ENCODE measurements at places on chromosomes 2 and 18.

GRCh38 chr2:5677133-5677532 lies 15.1 kb upstream of the SOX11 start:
- no peak for DNase-seq
- H3K27me3 ChIP-seq: no peaks in the 10 kb centered on the region
- no peaks in the 10 kb centered on the region for H3K4me1 ChIP-seq
- no peak overlapping the region for H3K27ac ChIP-seq
- no peak overlapping the region for H3K4me3 ChIP-seq
- H3K36me3 ChIP-seq: no peaks in the 10 kb centered on the region

DNA sequence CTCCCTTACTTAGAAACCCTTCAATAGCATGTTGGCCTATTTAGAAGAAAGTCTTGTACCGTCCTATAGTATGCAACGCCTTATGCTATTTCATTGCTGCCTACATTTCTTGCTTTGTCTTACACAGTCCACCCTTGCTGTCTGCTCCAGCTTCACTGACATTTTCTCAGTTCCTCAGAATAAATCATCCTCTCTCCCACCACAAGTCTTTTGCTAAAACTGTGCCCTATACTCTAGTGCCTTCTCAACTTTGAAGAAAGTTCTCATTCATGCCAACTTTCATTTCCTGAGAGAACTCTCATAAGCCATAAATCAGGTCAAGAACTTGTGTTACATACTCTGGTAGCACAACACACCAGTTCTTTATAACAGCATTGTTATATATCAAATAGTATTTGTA lies 54.3 kb upstream of the COL3A1 start:
- H3K4me3 ChIP-seq: no peak overlapping the region
- no peaks in the 10 kb centered on the region for H3K27me3 ChIP-seq
- H3K4me1 ChIP-seq: no peaks in the 10 kb centered on the region
- no peak overlapping the region for H3K27ac ChIP-seq
- no peaks in the 10 kb centered on the region for H3K36me3 ChIP-seq

GRCh38 chr2:120323214-120323613 lies 22.7 kb upstream of the INHBB start:
- no peak for DNase-seq
- H3K4me3 ChIP-seq: no peak overlapping the region
- no peaks in the 10 kb centered on the region for H3K36me3 ChIP-seq
- no peaks in the 10 kb centered on the region for H3K4me1 ChIP-seq

DNA sequence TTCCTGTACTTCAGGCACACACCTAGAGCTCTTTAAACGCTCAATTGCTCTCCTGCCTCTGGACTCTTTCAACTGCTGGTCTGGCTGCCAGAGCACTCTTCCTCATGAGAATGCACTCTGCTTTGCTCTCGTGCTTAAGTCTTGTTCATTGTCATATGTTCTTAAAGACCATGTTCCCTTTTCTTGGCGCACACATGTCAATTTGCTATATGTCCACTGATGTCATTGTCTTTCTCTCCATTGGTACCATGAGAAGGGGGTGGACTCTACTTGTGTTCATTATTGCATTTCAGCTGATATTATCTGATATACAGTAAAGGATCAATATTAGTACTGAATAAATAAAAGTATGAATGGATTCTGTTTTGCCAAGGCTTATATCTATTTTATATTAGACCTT lies 16.8 kb downstream of the SPHKAP start:
- DNase-seq: no peak
- H3K4me3 ChIP-seq: no peak overlapping the region
- H3K4me1 ChIP-seq: no peaks in the 10 kb centered on the region
- no peak overlapping the region for H3K27ac ChIP-seq
- H3K36me3 ChIP-seq: no peaks in the 10 kb centered on the region

GRCh38 chr2:8364668-8365067 lies 317.2 kb upstream of the ID2 start:
- no peak for DNase-seq
- no peak overlapping the region for H3K4me3 ChIP-seq
- H3K27ac ChIP-seq: no peak overlapping the region
- H3K27me3 ChIP-seq: no peaks in the 10 kb centered on the region
- no peaks in the 10 kb centered on the region for H3K4me1 ChIP-seq

DNA sequence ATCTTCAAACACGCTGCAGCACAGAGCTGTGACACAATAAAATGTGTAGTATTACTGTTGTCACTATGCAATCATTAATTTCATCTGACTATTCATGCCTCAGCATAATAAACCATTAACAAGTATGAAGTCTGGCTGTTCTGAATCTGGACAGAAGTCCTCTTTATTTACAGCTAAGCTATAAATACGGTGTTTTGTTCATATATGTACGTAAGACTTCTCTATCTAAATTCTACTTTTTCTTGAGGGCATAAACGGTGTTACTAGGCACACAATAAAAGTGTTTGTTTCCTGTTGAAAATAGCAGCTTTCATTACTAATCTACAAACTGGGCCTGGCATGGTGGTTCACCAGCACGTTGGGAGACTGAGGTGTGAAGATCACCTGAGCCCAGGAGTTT lies 443.8 kb downstream of the NCKAP5 start:
- H3K36me3 ChIP-seq: no peaks in the 10 kb centered on the region
- H3K4me1 ChIP-seq: no peaks in the 10 kb centered on the region
- no peaks in the 10 kb centered on the region for H3K27me3 ChIP-seq
- DNase-seq: no peak

- no peaks in the 10 kb centered on the region for H3K27me3 ChIP-seq
- H3K4me3 ChIP-seq: no peak overlapping the region
- H3K27ac ChIP-seq: no peak overlapping the region
- no peaks in the 10 kb centered on the region for H3K36me3 ChIP-seq
- no peaks in the 10 kb centered on the region for H3K4me1 ChIP-seq
- DNase-seq: no peak
Observed at GRCh38 chr18:47383729-47384128, 132.3 kb upstream of the SKOR2 start.

DNA sequence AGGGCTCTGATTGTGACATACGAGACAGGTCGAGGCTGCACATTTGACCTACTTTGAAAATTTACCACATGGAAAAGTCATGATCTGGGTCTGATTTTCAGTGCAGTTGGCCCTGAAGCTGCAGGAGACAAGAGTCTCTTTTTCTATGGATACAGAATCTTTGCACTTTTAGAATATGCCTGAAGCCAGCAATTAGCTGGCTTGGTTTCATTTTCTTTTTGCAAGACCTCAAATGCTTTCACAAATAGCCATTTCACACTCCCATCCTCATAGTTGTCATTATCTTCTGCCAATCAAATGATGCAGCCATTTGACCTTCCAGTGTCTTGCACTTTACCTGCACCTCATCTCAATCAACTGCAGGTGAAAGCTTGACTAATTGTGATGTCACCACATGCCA lies 59.0 kb downstream of the GPR39 start:
- DNase-seq: no peak
- no peaks in the 10 kb centered on the region for H3K27me3 ChIP-seq
- H3K4me3 ChIP-seq: no peak overlapping the region

- H3K36me3 ChIP-seq: no peaks in the 10 kb centered on the region
- H3K4me1 ChIP-seq: no peaks in the 10 kb centered on the region
- no peaks in the 10 kb centered on the region for H3K27me3 ChIP-seq
Observed at GRCh38 chr18:27860701-27861107, 316.2 kb downstream of the CDH2 start.

GRCh38 chr2:16755442-16755841 lies 89.8 kb upstream of the CYRIA start:
- no peaks in the 10 kb centered on the region for H3K4me1 ChIP-seq
- no peak for DNase-seq
- no peak overlapping the region for H3K27ac ChIP-seq
- H3K4me3 ChIP-seq: no peak overlapping the region

DNA sequence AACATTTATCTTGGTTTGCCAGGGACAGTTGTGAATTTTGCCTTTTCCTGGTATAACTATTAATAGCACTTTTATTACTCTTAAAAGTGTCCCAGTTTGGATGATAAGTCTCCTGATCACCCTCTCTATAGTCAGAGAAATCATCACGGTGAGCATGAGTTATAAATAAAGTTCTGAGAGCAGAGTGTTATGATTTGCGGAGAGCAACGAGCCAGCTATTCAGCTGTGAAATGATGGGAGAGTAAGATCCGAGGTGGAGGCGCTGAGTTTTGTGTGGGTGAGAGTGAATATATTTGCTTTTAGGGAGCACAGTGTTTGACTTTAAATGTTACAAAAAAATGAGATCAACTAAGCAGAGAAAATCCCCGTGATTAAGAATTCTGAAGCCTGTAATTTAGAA lies 179.6 kb downstream of the DSC3 start:
- H3K27me3 ChIP-seq: no peaks in the 10 kb centered on the region
- no peak overlapping the region for H3K27ac ChIP-seq

DNA sequence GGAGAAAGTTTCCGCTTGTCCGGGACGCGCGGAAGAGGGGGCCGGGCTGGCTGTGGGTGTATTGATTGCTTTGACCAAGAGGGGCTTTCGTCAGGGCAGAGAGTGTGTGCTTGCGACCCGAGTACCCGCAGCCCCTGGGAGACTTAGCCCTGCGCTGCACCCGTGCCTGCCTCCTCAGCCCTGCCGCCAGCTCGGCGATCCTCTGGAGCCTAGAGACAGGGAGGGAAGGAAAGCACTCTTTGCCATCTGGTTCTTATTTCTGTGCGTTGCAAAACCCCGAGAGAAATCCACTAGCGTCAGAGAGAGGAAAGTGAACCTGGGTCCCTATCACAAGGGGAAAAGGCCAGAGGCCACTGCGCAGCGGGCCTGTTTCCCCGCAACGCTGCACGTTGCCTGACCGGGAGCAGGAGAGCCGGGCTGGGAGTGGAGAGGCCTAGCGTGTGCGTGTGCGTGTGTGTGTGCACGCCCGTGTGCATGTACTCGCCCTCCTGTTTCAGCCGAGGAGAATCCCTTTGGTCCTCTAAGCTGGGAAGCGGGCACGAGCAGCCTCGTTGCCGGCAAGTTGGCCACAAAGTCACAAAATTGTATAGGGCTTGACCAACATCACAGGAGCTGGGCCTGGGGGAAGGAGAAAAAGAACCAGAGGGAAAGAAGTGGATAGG lies 1.7 kb downstream of the SIX3 start:
- no peak overlapping the region for H3K27ac ChIP-seq
- H3K4me3 ChIP-seq: no peak overlapping the region
- H3K27me3 ChIP-seq: peaks cover 56% of the 10 kb centered on the region
- no peaks in the 10 kb centered on the region for H3K36me3 ChIP-seq
- peaks cover 25% of the 10 kb centered on the region for H3K4me1 ChIP-seq

- H3K4me3 ChIP-seq: no peak overlapping the region
- DNase-seq: no peak
Observed at GRCh38 chr2:195861821-195862220, 204.8 kb downstream of the SLC39A10 start.

DNA sequence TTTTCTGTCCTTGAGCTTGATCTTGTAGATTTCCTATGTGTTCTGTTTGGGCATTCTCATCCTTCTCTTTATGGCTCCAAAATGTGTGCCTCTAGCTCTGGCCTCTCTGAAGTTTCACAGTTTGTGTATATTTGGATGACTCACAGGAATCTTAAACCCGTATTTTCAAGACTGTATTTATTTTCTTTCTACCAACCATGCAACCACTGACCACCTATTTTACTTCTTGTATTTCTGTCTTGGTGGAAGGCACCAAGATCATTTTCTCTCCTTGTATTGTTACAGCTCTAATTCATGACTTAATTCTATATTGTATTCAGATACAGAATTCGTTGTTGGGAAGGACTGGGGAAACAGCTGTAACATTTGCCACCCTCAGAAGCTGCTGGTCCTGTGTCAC lies 39.5 kb downstream of the ACSL3 start:
- H3K27me3 ChIP-seq: no peaks in the 10 kb centered on the region
- no peaks in the 10 kb centered on the region for H3K4me1 ChIP-seq
- no peak overlapping the region for H3K27ac ChIP-seq

GRCh38 chr2:105869341-105869740 lies 124.6 kb downstream of the NCK2 start:
- DNase-seq: no peak
- peaks cover 57% of the 10 kb centered on the region for H3K4me1 ChIP-seq
- peaks cover 4% of the 10 kb centered on the region for H3K36me3 ChIP-seq
- H3K4me3 ChIP-seq: no peak overlapping the region
- H3K27me3 ChIP-seq: no peaks in the 10 kb centered on the region

DNA sequence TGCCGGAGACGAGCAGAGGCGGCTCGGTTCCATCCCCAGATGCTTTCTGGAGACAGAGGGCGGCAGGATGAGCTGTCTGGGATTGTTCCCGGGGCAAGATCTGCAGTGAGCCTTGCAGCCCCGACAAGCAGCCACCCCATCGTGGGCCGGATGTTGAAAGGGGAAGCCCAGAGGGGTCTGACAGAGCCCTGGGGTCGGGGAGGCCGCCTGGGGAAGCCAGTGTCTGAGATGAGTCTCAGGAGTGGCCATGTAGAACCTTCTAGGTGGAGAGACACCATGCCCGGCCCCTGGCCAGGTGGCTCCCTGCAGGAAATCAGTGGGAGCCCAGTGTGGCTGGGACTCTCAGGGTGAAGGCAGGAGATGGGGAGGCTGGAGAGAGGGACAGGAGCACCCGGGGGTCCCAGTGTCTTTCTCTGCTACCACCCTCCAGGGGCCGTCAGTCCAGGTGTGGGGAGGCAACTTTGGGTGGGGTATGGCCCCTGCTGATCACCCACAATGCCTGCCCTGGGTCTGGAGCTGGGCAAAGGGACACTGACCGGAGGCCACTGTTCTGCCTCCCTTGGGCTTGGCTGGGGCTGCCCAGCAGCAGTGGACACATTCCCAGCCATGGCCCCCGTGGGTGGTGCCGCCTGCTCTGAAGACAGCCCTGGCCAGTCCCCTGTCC lies 128.3 kb upstream of the HS6ST1 start:
- no peak overlapping the region for H3K27ac ChIP-seq
- H3K4me3 ChIP-seq: no peak overlapping the region
- H3K27me3 ChIP-seq: peaks cover under 1% of the 10 kb centered on the region
- no peak for DNase-seq
- H3K4me1 ChIP-seq: no peaks in the 10 kb centered on the region
